ENCODE measurements at places on chromosomes 6 and 20.

DNA sequence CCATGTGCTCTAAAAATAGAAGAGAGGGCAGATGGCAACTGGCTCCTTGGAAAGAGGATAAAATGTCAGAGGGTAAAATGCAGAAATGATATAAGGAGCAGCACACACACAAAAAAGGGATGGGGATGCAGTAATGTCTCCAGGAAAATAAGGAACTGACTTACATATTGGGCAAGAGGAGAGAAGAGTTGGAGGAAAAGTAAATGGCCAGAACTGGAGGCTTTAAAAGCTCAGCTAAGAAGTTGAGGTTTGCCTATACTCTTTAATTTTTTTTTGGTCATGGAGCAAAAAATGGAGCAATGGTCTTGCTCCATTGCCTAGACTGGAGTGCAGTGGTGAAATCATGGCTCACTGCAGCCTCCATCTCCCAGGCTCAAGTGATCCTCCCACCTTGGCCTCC is 93.7 kb downstream of the SULF2 start:
- no peak for DNase-seq

DNA sequence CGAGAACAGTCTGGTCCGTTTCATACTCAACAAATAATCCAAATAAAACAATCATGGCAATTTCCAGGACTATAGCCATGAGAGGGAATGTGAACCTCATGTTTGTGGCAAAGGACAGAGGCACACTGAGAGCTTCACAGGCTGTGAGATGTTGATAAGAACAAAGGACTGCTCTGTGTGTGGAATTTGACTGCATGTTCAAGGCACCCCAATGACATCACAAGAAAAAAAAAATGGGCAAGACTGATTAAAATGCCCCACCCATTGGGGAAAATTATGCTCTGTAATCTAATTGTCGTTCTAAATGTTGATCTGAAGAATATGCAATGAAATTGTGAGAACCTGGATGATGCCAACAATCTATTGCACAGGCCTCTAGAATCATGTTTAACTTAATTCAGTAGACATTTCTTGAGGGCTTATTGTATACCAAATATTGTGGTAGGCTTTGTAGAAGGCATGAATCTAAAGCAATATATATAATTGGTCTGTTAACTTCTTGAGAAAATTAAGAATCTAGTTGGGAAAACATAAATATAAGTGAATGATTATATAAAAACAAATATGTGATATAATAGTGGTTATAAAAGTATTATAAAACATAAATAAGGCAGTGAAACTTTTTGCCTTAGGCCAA is at the start of gene RHAG:
RHAG (minus strand) TSS at position 127 of the 637 bp plus-strand sequence; CDS start at position 100, 27 bp downstream.
- DNase-seq, result no peak

DNA sequence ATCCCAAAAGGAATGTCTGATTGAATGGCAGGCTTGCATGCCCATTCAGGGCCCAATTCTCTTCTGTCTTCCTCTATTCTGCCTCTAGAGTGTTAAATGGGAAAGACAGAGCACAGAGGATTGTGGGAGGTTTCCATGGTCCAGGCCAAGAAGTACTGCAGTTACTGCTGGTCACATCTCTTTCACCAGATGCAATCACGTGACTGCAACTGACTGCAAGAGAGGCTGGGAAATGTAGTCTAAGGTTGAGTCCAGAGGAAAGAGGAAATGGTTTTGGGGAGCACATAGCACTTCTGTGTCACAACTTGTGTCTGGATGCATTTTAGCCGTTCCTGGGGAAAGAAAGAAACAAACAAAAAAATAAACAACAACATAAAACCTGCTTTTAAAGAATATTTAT is 336.4 kb upstream of the BTBD3 start:
- DNase-seq, result no peak

GRCh38 chr20:33732166-33732970 is 572 bp downstream of the ZNF341 start:
- peak; percentile 74 for DNase-seq

GRCh38 chr6:21599051-21599696 is 5.6 kb downstream of the SOX4 start:
- DNase-seq, result no peak
